ENCODE measurements at places on chromosomes 7 and 10.

GRCh38 chr7:142969183-142969582, 7.0 kb upstream of the KEL start:
- DNase-seq, result no peak

DNA sequence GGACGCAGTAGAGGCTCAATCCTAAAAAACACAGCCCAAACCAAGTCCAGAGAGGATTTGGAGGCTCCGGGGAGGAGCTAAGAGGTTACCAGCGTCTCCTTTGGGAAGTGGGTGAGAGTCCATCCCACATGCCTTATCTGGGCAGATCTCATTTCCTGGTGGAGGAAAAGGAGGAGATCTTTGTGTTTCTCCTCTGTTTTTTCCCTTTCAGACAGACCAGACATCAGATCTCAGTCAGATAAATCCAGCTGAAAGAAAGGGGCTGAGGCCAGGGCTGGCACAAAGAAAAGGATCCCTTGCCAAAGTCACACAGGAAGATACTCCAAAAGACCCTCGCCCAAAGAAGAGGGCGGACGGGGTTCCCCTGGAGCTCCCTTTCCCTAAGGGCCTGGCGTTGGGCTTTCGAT, 58.3 kb upstream of the COMTD1 start:
- DNase-seq, result no peak

DNA sequence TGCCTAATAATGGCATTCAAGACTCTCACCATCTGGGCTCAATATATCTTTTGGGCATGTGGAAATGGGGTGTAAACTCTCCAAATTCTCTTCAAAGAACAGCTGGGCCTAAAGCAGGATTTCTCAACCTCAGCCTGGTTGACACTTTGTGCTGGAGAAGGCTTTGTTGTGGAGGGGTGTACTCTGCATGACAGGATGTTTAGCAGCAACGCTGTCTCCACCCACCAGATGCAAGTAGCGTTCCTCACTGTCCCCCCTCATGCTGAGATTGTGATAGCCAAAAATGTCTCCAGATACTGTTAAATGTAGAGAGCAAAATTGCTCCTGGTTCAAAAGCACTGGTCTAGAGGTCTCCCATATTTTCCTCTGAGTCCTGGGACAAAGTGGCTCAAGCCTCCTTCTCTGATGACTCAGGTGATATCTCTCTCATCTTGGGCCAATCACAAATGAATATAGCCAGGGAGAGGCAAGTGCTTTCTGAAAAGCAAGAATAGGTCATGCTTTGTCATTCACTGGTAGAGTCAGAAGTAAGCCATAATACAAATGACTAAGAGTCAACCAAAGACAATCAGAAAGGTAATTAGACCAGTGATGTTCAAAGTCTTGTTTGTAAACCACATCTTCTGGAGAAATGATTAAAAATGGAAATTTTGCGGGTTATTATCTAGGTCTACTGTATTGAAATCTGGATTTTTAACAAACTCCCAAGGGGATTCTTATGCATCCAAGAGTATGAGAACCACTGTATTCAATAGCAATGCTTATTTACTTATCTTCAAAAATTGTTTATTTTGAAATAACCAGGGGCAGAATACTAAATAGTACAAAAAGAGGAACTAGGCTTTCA, 330.8 kb downstream of the PTEN start:
- no peak for DNase-seq

GRCh38 chr10:1630304-1630703, 107.0 kb downstream of the ADARB2 start:
- no peak for DNase-seq

GRCh38 chr7:35253460-35253709, 515 bp downstream of the TBX20 start:
- DNase-seq, result no peak
